Caco-2 (cell line): ENCODE measurements at places on chromosomes 7 and 10. TPM values are rescaled to one million over a fixed set of nuclear protein-coding genes. Genes with fewer than 3 reads are reported as not detected.

The BNIP3 gene
- total RNA-seq = 16.5 and 18.4 TPM in 2 replicates

The GRID1 gene
- total RNA-seq = 6.9 and 8.0 TPM in 2 replicates

DNA sequence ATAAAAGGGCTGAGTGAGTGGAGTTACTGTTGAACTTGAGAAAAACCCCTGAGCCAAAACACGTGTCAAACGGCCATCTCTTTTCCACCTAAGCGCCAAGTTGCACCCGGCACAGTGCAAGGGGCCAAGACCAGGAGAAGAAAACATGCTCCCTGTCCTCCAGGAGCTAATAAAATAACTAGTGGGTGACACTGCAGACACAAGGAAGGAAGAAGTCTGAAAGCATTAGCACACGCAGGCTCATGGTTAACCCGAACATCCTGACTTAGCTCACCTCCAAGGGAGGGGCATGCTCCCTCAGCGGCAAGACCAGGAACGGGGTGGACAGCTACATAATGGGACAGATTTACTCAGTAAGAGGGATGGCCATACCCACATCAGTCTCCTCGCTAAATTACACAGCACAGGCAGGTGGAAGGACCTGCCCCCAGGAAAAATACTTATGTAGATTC, 65.0 kb downstream of the PIP4K2A start:
- no peak for DNase-seq

The ITPRID1 gene
- 0.09 and 0.26 TPM in 2 replicates for total RNA-seq

The ATP5MK gene
- 340 and 369 TPM in 2 replicates for total RNA-seq

The HOXA10 gene
- 7.8 and 9.5 TPM in 2 replicates for total RNA-seq
